ENCODE measurements at places on chromosomes 2 and 18. TPM values are rescaled to one million over a fixed set of nuclear protein-coding genes. Genes with fewer than 3 reads are reported as not detected.

The C2orf92 gene
- total RNA-seq: 2.5 TPM

The RAB6C gene
- total RNA-seq: not detected

The NPPC gene
- not detected for total RNA-seq

The CHMP3 gene
- 76.0 TPM for total RNA-seq

The TRIM43 gene
- total RNA-seq: not detected

The CFAP65 gene
- total RNA-seq: not detected

The APCDD1 gene
- 1.8 TPM for total RNA-seq

The AGAP1 gene
- 18.5 TPM for total RNA-seq

Measured in osteoblast (primary cell).